ENCODE measurements at places on chromosomes 7 and 10.
A peak's percentile ranks its signal among the peaks of the same experiment; 100 is the strongest.

DNA sequence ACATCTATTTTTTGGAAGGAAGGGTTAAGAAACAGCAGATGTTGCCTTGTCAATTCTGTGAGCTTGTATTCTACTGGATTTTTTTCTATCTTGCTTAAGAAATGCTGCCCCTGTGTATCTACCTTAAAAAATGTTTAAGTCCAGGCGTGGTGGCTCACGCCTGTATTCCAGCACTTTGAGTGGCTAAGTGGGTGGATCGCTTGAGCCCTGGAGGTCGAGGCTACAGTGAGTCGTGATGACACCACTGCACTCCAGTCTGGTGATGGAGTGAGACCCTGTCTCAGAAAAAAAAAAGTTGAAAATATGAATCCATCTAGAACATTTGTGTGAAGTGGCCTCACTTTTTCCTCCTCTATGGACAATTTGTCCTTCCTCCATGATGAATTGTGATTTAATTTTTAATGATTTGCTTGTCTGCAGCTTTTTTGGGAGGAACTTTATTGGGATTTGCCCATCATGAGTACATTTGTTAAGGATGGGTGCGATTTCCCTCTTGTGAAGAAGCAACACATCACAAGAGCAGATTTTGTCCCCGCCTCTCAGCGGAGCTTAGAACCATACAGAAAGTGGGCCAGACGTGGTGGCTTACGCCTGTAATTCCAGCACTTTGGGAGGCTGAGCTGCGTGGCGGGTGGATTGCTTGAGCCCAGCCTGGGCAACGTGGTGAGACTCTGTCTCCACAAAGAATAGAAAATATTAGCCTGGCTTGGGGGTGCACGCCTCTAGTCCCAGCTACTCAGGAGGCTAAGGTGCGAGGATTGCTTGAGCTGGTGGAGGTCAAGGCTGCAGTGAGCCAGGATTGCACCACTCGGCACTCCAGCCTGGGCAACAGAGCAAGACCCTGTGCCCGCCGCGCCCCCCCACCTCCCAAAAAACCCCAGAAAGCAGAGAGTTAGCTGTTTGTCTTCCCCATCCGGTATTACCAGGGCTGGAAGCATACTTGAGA lies 57.7 kb downstream of the DNAJB6 start:
- no peak for DNase-seq

- peak; percentile 7 for DNase-seq
These were observed 737 bp downstream of the CNNM2 start for GRCh38 chr10:102918817-102919245.

- DNase-seq = no peak
These were observed 27.5 kb downstream of the ELFN1 start for GRCh38 chr7:1697499-1698125.

GRCh38 chr10:43110338-43111071 lies 27.7 kb upstream of the CSGALNACT2 start:
- no peak for DNase-seq

DNA sequence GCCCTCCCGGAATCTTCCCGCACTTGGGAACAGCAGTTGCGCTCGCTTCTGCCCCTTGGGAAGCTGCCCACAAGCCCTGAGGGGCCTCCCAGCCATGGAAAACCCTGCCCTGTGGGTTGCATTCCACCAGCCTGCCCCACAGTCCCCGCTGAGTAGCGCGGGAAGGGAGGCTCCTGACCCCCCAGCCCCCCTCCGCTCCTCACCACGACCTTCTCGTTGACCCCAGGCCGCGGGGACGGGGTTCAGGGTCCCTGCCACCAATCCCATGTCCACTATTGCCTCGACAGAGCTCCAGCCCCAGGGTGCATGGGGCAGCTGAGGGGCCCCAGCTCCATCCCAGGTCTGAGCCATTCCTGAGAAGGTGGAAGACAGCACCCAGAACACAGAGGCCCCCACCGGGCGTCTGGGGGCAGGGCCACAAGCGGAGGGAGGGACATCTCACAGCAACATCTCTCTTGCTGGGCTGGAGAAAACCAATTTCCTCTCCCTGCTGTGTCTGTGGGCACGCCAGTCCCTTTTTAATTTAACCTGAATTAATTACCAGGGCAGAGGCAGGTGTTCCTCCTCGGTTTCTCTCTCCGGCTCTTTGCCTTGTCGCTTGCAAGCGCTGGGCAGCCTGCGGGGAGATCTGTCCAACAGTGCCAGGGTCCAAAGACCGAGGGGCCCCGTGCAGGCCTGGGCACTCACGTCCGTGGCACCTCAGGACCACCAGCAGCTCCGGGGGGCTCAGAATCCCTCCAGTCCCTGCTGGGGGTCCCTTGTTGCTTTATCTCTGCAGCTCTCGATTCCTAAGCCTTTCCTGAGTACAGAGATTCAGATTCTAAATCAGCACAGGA lies 57.9 kb downstream of the FOXL3 start:
- no peak for DNase-seq

- DNase-seq = no peak
These were observed 180.7 kb upstream of the SHH start for GRCh38 chr7:155992974-155993373.

GRCh38 chr7:43693687-43694398 lies 35.5 kb downstream of the COA1 start:
- no peak for DNase-seq

DNA sequence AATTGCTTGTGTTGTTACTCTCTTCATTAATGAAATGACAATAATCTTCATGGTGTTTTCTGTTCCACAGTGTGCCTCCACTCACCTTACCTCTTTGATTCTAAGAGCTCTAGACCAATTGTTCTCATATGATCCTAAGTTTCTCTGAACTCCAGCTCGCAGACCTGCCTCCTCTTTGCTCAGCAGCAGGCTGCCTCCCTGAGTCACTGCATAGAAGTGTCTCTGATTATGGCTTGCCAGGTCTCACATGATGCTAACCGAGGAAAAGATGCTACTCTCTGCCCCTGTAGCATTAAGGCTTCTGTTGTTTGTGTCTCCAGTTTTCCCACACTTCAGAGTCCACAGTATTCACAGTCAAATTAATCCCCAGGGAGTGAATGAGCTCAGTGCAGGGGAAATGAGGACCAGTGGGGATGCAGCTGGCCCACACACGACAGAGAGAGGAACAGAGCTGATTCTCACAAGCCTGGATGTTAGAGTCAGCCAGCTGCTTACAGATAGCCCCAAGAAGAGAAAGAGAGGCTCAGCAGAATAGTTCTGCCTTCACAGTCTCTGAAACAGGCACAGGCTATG lies 145.9 kb upstream of the EGR2 start:
- DNase-seq = no peak

DNA sequence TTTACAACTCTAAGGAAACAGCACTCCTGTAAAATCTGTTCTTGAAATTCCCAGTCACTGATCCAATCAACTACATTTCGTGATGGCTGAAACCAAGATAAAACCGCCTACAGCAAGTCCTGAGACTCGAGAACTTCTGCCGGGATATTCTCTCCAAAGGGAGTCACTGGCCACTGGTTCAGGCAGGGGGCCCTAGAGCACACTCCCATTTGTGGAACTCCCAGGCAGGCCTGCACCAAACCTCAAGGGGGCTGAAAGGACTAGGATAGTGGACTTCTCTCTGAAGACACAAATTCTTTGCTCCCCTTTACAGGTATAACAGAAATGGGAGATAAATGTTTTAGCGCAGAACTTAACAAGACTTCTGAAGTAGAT lies 16.3 kb downstream of the CYTH3 start:
- DNase-seq = no peak

DNA sequence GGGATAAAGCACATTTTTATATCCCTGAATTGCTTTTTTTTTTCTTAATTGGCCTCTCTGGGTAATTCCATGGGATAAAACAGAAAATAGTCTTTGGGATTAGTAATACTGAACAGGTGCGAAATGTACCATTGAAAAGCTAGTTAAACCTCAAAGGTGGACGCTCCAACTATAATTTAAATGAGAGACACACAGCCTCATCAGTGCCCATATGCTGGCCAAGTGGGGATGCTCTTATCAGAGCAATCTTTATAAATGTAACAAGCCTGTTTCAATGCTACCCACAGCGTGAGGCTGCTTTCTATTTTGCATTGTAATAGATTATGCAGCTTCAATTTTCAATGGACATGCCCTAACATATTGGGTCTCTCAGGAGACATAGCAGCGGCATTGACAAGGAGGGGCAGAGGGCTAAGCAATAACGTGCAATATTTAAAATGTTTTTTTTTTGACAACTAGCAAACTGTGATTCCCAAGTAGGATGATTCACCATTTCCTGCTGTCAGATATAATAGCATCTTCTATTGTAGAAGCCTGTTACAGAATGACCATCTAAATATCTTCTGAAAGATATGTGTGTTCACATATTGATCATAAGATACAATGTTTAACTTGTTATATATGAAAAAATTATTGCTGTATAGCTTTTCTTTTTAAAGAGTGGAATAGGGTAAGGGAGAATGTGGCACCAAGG lies 91.3 kb upstream of the BET1 start:
- DNase-seq = no peak

DNA sequence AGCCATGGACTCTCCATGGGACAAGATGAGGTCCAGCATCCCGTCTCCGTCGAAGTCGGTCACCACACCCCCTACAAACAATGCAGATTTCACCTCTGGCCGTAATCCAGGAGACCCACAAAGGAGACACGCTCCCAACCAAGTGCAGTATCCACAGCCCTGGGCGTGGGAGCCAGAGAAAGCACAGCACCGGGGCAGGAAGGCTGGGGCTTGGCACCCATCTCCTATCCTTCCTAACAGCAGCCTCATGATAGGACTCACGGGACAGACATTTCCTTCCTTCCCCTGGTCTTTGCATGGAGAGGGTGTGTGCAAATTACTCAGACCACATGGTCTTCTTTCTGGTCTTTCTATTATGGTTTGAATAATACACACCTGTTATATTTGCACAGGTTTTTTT lies 46.3 kb downstream of the GOLGA7B start:
- no peak for DNase-seq

GRCh38 chr7:69651101-69651590 lies 52.9 kb downstream of the AUTS2 start:
- no peak for DNase-seq

- DNase-seq = no peak
These were observed 3.9 kb downstream of the FOXL3 start for GRCh38 chr7:293681-294439.

DNA sequence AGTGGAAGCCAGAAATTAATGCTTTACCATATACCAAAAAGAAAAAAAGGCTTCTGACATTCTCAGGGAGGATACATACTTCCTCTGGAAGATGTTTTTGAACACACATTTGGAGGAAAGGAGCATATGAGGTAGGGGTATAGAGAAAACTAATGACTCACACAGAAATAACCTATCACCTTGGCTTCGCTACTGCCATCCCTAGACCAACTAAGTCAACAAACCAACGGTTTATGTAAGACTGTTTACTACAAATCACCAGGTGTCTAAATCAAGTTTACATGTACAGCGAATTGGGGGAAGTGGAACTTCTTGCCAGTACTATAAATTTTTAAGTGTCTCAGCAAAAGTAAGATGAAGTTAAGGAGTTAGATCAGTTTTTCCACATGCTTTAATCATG lies 96.9 kb downstream of the NT5C2 start:
- DNase-seq = no peak

DNA sequence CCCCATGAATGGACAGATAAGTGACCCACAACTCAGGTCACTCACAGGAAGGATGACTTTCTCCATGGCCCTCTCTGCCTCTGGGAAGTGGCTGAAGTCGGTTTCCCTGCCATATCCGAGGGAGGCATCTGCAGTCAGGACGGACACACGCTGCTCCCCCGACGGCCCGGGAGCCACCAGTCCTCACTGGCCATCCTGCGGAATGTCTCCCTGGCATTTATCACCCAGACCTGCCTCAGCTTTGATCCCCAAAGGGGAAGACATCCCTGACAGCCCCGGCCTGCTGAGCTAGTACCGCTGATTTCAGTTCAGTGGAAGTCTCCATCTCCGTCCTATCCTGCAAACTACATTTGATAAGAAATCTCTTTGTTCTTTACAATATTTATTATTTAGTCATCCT lies 339.5 kb upstream of the MKI67 start:
- no peak for DNase-seq

DNA sequence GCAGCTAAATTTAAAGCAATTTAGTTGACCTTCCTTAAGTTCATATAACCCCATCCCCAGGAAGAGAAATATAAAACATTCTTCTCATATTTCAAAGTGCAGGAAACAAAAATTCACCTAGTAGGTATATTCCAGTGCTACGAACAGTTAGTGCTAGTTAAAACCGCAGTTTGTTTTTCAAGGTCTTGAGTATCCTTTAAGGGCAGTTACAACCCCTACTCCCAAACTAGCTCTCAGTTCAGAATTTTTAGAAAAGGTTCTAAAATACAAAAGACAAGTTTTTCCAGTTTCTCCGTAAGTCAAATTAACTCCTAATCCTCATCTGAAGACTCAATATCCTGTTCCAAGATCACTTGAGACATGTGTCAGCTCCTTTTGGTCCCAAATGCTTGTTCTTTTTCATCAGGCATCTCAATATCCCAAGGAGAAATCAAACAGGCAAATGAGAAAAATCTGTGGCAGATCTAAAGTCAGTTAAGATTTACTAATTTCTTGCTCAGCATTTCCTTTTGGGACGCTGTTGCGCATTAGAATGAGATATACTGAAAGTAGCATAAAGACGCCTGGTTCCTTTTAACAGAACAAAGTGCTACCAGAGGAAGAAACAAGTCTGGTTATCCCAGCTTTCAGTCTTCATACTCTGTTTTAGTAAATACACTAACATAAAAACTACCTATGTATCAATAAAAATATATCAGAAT lies 51.8 kb downstream of the ARHGAP12 start:
- DNase-seq = no peak

- no peak for DNase-seq
These were observed 10.5 kb upstream of the PPIF start for GRCh38 chr10:79336739-79337138.

GRCh38 chr7:82258181-82258580 lies 185.4 kb downstream of the CACNA2D1 start:
- no peak for DNase-seq

GRCh38 chr7:43018446-43018845 lies 86.3 kb downstream of the MRPL32 start:
- no peak for DNase-seq

GRCh38 chr10:110368556-110368955 lies 63.8 kb upstream of the SMNDC1 start:
- no peak for DNase-seq
